ENCODE measurements at places on chromosomes 1 and 21.

DNA sequence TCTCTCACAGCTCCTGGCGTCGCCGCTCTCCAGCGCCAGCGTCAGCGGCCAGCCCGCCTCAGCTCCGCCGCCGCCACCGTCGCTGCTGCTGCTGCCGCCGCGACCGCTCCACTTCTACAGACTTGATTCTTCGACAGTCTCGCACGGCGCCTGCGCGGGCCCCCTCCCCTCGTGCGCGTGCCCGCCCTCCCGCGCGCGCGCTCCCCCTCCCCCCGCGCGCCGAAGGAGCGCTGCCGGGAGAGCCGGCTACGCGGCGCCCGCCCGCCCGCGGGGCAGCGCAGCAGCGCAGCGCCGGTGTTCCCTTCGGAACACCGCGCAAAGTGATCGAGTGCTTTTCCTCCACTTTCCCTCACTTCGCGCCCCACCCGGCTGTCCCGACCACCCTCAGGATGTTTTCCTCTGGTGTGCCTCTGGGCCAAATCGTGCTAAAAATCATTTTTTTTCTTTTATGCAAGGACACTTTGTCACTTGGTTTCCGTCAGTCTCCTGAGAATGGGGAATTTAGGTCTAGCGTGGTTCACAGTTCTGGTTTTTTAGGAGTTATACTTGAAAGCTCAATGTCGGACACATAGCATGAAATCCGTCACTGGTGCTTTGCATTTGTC is at the start of gene IRF2BP2:
TSS of gene IRF2BP2 (minus strand) at position 118 of the 605 bp plus-strand sequence. CDS start 684 bp downstream, outside the sequence.
- DNase-seq, result peak; percentile 92

GRCh38 chr1:60596791-60597750 is 485.3 kb upstream of the NFIA start:
- DNase-seq, result no peak

- DNase-seq, result no peak
These were observed 363.8 kb downstream of the PTPRC start for GRCh38 chr1:199002661-199003060.

DNA sequence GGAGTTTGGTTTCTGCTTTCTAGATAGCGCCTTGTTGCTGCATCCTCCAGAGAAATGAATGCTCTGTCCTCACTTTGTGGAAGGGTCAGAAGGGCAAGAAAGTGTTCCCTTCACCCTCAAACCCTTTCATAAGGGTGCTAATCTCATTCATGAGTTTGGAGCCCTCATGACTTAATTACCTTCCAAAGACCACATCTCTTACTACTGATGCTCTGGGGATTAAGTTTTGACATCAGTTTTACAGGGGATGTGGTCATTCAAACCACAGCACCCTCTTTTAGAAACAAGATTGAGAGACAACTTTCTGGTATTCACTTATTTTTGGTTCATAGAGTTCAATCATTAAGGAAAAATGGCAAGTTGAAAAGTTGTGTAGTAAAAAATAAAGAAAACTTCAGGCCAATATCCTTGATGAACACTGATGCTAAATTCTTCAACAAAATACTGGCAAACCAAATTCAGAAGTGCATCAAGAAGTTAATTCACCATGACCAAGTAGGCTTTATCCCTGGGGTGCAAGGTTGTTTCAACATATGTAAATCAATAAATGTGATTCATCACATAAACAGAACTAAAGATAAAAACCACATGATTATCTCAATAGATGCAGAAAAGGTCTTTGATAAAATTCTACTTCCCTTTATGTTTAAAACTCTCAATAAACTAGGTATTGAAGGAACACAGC is 442.1 kb downstream of the PTBP2 start:
- peak; percentile 24 for DNase-seq

DNA sequence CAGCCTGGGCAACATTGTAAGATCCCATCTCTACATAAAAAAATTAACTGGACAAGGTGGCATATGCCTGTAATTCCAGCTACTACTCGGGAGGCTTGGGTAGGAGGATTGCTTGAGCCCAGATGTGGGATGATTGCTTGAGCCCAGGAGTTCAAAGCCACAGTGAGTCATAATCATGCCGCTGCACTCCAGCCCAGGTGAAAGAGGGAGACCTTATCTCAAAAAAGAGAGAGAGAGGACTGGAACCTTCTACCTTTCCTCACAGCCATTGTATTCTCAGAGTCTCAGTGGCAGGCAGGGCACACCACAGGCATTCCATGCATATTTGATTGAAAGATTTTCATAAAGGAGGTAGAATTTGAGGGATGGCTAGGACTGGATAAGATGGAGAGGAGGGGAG is 78.4 kb downstream of the KIF14 start:
- no peak for DNase-seq

DNA sequence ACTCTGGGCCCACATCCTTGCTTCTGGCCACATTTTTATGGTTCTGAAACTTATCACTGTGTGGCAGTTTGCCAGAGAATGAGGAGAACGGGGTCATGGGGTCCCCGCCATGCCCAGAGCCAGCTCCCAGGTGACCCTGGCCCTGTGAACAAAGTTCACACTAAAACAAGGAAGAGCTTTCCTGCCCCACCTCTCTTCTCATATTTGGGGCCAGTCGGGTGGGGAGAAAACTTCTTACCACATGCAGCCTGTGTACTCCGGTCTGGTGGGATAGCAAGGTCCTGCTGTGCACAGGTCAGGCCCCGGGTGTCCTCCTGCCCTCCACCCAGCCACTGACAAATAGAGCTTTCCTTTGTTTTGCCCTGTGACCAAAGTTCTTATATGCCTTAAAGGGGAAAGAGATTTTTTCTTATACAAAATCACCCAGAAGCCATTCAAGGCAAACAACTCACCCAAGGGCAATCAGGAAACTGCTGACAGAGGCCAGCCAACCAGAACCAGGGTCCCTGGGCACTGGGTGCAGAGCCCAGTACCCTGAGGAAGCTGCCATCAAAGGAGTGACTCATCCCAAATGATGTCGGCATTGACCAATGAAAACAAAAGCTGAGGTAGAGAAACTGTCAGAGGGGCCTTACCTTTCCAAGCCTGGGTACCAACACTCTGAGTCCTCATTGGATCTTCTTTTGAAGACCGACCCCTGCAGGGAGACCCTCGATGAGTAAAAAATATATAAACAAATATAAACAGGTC is 53.6 kb downstream of the OLIG1 start:
- DNase-seq, result no peak

All from GM06990 (cell line).